ENCODE measurements at places on chromosomes 11 and 22.

GRCh38 chr11:60625262-60625661, 74.2 kb upstream of the MS4A8 start:
- DNase-seq: no peak

- no peak for DNase-seq
These were observed 14.3 kb downstream of the TP53AIP1 start for GRCh38 chr11:128928400-128928799.

GRCh38 chr11:79232346-79232745, 208.5 kb downstream of the TENM4 start:
- DNase-seq: no peak

DNA sequence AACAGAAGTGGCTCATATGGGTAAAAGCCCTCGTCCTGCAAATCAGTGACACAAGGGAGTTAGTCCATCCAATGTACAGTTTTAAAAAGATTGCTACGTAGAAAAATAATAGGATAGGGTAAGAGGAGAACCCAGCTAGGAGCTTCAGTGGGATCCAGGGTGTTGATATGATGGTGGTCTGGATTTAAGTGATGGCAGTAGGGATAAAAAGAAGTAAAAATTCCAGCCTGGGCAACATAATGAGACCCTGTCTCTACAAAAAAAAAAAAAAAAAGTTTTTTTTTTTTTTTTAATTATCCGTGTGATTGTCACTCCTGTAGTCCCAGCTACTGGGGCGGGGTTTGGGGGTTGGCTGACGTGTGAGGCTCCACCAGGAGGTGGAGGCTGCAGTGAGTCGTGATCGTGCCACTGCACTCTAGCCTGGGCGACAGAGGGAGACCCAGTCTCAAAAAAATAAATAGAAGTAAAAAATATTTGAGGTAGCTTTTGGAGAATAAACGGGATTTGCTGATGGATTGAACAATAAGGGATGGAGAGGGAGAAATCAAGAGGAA, 7.0 kb upstream of the L3MBTL2 start:
- DNase-seq: no peak

- no peak for DNase-seq
These were observed 11.3 kb downstream of the IL17RA start for GRCh38 chr22:17096071-17096470.

DNA sequence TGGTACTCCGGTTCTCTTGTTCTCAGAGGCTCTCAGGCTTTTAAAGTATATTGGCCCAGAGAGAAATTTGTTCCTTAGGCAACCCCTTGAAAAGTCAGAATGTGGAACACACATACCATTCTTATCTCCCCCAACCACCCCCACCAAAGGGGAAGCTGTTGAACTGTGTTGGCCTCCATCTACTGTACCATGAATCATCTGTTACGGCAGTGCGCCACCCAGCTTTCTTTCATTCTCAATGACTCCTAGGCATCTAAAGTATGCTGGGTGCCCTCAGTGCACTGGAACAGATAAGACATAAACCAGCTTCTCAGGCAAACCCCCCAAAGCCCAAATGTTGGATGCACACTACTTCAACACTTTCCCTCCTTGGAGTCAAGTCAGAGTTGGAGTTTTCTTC, 696.2 kb upstream of the TENM4 start:
- no peak for DNase-seq

GRCh38 chr22:22661275-22661674, 16.9 kb downstream of the GGTLC2 start:
- no peak for DNase-seq

- DNase-seq: no peak
These were observed 236.1 kb downstream of the KCNA4 start for GRCh38 chr11:29780756-29781155.

GRCh38 chr11:126134461-126135155, 71.9 kb upstream of the CDON start:
- DNase-seq: no peak

DNA sequence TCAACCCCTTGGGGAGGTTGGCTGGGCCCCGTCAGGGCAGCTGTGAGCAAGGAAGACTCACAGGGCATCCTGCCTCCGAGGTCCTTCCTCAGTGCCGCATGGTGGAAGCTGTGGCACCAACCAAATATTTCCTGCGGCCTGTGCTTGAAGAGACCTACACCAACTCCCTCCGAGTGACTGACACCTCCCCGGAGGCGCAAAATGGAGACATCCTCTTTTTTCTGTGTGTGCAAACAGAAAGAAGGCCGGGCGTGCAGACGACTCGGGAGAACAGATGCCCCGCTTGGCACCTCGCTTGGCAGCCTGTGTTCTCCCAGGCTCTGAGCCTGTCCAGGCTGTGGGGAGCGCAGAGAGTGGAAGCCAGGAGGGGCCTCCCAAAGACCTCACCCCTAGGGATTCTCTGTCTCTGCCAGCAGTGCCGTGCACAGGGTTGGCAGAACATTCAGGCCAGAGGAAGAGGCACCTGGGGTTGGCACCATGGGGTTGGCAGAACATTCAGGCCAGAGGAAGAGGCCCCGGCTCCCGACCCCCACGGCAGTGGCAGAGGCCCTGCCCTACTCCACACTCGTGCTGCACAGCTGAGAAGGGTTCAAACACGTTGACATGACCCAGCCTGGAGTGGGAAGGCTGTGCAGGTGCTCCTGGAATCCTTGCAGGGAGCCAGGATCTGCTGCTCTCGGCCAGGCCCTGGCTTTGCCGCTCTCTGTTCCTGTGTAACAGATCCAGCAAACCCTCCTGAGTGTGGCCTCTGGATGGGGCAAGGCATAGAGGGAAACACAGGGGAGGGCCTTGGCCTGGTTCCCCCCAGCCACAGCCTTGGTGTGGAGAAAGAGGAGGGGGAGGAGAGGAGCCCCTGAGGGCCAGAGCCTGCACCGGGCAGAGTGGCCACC, 805.5 kb downstream of the BRD1 start:
- DNase-seq: no peak

DNA sequence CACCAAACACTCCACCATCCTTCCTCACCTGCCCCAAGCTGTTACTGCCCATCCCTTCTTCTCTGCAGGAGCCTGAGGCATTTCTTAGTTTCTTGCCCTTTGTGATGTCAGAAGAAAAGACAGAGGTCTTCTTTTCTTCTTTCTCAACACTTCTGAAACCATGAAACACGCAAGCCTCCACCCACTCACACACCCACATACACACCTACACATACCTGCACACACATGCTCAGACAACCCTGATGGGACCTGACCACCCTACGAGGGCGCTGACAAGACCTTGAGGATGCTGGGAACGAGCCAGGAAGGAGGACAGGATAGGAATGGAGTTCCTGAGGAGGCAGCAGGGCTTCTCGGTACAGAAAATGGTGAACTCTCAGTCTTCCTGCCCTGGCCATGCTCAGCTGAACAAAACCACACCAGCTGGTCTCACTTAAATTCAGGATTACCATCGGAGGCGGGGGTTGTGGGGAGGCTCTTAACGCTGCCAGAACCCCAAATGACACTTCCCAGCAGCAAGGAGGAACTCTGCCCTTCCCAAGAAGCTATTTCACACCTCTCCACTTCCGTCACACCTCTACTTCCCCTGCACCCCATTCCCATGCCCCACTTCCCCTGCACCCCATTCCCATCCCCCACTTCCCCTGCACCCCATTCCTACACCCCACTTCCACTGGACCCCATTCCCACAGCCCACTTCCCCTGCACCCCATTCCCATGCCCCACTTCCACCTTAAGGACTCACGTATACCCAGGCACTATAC, 41.0 kb downstream of the CSF2RB start:
- DNase-seq: no peak

- DNase-seq: no peak
These were observed 2.3 kb upstream of the KDM2A start for GRCh38 chr11:67116758-67117105.

GRCh38 chr22:37425800-37426705, 1.2 kb downstream of the ELFN2 start:
- DNase-seq: no peak

DNA sequence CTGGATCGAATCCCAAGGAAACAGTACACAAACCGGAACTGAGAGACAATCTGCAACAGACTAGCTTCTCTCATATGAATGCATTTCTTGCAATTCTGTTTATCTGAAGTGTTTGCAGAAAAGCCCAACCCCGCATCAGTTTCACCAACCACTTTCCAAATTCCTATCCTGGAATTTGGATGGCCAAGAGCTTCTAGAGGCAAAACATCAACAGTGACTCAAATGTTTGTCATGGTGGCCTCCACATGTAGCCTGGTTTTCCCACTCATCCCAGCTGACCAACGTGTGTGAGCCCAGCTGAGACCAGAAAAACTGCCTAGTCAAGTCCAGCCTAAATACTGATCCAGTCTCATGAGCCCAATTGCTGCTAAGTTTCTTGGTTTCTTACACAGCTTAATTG, 8.3 kb upstream of the MIEF1 start:
- no peak for DNase-seq

- no peak for DNase-seq
These were observed 106.4 kb downstream of the SERGEF start for GRCh38 chr11:17906436-17906835.

- DNase-seq: no peak
These were observed 558.4 kb upstream of the CADM1 start for GRCh38 chr11:116062490-116063171.

DNA sequence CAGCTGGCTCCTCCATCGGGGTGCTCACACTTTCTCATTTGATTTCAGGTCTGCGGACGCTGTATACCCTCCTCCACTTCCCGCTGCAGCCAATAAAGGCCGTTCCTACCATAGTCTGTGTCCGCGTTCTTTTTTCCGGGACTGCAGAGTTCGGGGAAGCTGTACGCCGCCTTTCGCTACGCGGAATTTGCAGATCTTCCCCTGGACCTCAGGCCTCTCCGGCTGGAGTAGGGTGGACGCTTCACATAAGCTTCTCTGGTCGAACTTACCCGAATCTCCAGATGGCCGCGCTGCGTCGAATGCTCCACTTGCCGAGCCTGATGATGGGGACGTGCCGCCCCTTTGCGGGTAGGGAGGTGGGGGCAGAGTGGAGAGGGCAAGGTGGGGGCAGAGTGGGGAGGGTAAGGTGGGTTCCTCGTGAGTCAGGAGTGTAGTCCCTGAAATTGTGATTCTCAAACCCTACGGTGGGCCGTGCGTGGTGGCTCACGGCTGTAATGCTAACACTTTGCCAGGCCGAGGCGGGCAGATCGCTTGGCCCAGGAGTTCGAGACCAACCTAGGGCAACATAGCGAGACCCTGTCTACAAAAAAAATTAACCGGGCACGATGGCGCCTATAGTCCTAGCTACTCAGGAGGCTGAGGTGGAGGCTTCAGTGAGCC, 617 bp downstream of the CSKMT start:
- no peak for DNase-seq

DNA sequence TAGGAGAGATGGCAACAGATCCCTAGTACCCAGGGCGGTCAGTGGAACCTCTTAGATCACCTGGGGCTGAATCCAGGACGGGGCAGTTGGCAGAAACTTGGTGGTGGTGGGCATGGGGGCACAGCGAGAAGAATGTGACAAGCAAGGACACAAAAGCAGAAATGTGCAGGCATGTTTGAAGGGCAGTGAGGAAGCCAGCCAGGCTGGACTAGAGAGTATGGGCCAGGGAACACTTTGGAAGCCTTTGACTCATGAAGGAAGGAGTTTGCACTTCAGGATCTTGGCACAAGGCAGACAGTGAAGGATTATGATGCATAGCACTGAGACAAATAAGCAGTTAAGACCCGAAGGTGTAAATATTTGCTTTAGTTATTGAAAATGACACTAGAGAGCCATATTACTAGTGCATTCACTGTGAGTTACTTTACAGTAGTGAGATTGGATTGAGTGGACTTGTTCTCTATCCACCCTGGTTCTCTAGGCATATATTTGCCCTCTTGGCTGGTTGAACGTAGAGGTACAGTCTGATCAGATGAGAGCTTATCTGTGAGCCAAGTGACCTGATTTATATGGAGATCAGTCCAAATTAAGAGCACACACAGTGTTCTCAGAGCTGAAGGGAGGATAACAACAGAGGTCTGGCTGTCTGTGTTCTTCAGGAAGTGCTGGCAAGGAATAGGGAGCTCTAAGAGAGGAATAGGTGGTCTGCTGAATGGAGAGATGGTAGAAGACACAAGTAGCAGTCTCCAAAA, 210.4 kb downstream of the SNX19 start:
- no peak for DNase-seq
